Central memory CD4-positive, alpha-beta T cell (primary cell): ENCODE measurements at places on chromosomes 3 and 15.

GRCh38 chr3:102580760-102581159 is 145.9 kb downstream of the ZPLD1 start:
- DNase-seq: no peak

GRCh38 chr3:70550723-70551319 is 238.4 kb upstream of the MDFIC2 start:
- peak; percentile 53 for DNase-seq

- DNase-seq: no peak
These were observed 11.4 kb downstream of the EIF4G1 start for GRCh38 chr3:184325715-184326369.

DNA sequence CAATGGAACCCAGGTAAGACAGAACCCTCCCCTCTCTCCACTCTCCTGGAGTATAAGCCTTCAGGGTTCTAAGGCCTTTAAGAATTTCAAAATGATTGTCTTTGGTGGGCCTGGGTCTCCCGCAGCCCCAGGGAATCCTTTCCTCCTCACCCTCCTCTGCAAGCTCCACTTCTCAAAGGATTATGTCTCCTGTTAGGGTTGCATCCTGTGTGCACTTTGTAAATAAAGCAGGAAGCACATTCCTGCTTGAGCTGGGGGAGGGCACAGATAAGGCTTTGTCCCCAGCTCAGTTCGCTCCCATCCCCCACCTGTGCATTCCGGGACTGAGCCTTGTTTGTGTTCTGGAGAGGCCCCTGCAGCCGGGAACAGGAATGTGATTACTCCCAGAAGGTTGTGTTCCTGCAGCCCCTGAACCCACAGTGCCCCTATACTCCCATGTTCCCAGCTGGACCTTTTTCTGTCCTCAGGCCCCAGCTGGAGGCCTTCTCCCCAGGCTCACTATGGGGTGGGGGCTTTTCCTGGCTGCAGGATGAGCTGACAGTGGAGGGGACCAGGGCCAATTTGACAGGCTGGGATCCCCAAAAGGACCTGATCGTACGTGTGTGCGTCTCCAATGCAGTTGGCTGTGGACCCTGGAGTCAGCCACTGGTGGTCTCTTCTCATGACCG is 9.5 kb downstream of the TYRO3 start:
- DNase-seq: no peak
